Left ventricle myocardium superior (tissue), 1 donor: ENCODE measurements at places on chromosomes 7 and 10.

DNA sequence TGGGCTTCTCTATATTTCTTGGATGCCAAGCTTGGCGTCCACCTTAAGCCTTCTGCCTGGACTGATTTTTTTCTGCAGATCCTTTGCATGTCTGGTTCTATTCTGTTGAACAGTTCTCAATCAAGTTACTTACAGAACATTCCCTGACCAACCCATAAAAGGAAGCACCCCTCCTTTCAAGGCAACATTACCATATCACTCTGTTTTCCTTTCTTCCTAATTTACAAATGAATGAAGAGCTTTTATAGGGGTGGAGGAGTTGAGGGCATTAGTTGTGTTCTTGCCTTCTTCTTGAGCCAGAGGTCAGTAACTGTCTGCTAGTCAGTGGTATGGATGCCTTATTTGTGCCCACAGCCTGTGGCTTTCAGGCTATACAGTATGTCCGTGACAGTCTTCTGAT lies 361.0 kb downstream of the PHTF2 start:
- no peak for DNase-seq

- DNase-seq, result peak; percentile 19
These were observed 68.1 kb downstream of the DGKB start for GRCh38 chr7:14834456-14834855.

DNA sequence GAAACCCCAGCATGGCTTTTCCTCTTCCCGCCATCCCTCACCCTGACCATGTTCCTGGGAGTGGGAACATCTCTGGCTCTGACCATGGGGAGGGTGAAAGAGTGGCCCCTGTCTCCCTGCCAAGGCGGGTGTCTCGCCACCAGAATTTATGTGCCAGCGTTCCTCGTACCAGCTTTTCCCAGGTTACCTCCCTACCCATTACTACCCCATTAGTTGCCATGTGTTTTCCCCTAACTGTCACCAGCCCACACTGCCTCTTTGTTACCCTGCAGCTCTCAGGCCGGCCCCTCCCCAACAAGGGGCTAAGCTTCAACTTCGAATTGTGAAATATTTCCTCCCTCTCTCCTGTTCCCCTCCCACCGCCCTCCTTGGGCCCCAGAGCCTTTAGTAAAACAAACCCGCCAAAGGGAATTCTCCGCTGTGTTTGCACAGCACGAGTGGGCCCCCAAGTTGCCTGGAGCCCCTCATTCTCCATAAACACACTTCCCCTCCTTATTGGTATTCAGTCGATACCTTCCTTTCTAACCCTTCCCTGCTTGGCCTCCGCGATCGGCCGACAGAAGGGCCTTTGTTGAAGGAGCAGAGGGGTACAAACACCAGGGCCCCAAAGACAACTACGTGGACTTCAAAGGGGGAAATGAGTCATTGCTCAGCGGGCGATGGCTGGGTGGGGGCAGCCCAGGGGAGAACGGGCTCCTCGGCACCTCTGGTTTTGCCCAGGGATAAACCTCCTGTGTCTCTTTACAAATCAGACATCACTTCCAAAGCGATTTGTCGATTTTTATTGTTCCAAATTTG lies 45.5 kb downstream of the SLIT1 start:
- no peak for DNase-seq

DNA sequence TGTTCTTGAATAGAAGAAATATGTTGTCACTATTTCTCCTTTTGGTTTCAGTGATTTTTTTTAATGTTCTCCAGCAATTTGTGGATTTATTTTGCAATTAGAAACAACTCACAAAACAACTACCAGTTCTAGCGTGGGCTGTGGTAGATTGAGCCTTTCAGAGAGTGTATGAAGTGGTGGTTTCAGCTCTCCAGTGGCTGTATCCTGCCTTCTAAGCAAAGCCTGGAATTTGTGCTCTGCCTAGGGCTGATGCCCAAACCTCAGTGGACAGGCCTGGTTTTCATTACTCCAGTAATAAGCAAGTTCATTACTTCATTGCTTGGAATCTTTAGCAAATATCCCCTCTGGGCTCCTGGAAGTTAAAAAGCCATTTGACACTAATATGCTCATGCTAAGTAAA lies 35.9 kb downstream of the APBB1IP start:
- no peak for DNase-seq

GRCh38 chr7:118855290-118855689 lies 630.8 kb downstream of the ANKRD7 start:
- no peak for DNase-seq

DNA sequence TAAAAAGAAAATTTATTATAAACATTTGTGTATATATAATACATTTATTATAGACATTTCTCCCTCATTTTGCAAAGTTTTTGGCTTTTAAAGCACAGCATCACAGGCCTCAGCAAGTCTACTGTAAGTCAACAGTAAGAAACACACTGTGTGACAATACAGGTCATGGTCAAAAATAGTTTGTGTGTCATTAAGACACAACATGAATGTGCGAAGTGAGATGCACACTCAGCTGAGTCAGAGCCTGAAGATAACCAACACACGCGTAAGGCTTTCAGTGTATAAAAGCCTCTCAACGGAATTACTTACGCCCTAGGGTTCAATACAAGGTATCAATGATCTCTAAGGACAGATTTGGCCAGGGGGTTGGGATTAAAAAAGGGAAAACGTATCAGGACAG lies 157.6 kb downstream of the PIP4K2A start:
- DNase-seq, result no peak

- DNase-seq, result peak; percentile 91
These were observed 118.6 kb upstream of the BTBD16 start for GRCh38 chr10:122152544-122152943.

DNA sequence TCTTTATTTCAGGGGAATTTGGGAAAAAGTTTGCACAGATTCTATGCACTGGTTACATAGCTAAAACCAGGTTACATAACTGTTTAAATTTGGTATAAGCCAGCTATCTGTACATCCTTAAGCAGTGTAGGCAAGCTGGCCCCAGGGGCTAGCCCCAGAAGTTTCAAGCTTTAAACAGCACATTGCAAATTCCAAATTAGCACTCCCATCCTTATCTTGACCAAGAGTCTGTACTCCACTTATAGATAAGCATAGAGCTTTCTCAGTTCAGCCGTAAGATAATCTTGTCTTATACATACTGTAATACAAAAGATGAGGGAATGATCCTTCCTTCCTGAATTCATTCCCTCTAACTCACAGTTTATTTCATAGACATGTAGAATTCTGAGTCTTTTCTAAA lies 109.3 kb downstream of the SPAG6 start:
- no peak for DNase-seq

GRCh38 chr7:124959676-124960075 lies 30.1 kb upstream of the POT1 start:
- DNase-seq, result no peak

DNA sequence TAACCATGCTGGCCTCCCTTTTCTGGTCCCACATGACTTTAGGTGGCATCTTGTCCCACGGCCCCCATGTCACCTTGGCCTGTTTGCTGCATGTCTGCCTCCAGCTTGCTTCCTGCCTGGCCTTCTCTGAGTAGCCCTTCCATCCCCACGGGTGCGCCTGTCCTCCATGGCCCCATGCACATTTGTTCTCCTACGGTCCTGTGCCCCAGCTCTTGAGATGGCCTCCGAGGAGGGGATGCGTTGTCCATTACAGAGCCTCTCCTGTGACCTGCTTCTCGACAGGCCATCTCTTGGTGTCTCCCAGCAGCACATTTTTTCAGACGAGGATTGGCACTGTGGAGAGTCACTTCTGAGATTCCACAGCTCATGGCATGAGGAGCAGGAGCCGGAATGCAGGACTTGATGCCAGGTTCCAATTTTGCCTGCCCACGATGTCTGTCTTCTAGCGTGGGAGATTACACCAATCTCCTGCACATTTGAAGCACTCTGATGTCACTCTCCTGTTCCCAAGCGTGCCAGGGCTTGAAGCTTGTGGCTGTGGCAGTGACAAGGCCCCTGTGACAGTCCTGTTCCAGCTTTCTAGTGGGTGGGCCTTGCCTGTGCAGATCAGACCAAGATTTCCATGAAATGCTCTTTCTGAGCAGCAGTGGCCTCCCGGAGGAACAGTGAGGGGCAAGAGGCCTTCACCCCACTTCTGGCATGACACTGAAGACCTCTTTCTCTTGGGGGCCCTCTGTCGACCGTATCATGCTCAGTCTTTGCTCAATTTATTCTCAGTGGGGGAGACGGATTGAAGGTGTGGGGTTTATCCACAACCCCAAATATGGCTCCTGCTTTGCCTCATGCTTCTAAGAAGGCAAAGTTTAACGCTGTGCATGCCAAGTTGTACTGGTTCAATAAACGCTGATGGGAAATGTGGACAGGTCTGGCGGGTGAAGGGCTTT lies 13.4 kb downstream of the WDFY4 start:
- DNase-seq, result peak; percentile 42

- no peak for DNase-seq
These were observed 208.7 kb downstream of the VTI1A start for GRCh38 chr10:112655722-112656121.

DNA sequence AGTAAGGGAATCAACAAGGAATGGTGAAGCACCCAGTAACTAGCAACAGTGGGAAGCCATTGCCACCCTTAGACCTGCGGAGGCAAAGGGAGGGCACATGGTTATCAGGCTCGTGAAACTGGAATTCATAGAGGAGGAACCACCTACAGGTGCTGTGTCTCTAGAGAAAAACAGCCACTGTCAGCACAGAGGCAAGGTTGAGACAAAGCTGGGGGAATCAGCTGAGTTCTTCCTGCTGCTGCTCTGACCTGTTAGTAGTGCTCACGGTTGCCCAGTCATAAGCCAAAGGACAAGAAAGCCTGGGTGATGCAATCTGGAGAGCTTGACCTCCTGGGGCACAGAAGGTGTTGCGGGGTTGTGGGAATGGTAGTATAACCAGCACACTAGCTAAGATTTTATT lies 110.1 kb downstream of the TPST1 start:
- DNase-seq, result no peak

GRCh38 chr7:127935847-127936376 lies 95.3 kb downstream of the LRRC4 start:
- no peak for DNase-seq
